ENCODE measurements at places on chromosomes 6 and 20. TPM values are rescaled to one million over a fixed set of nuclear protein-coding genes. Genes with fewer than 3 reads are reported as not detected.

Gene SLC17A2
- total RNA-seq = not detected

DNA sequence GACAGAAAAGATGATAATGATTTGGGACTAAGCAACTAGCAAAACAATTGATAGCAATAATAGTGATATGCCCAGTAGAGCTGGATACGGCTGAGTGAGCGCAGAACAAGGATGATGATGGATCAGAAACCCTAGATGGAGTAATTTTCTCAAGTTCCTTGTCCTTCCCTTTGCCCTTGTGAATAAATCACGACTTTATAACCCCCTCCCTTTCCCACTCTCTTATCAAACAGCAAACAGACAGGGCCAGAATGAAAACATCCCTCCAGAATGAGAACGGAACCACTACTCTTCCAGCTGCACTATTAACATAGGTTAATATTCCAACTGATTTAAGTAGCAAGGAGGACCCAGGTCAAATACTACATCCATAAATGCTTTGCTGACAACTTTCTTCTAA is 1.3 kb upstream of the MTFR2 start:
- H3K27ac ChIP-seq = no peak overlapping the region
- H3K4me1 ChIP-seq = no peaks in the 10 kb centered on the region
- H3K36me3 ChIP-seq = no peaks in the 10 kb centered on the region
- peak overlapping the region; percentile 67 for H3K4me3 ChIP-seq
- DNase-seq = no peak

Gene NR2E1
- total RNA-seq = not detected

Gene SCGN
- not detected for total RNA-seq

DNA sequence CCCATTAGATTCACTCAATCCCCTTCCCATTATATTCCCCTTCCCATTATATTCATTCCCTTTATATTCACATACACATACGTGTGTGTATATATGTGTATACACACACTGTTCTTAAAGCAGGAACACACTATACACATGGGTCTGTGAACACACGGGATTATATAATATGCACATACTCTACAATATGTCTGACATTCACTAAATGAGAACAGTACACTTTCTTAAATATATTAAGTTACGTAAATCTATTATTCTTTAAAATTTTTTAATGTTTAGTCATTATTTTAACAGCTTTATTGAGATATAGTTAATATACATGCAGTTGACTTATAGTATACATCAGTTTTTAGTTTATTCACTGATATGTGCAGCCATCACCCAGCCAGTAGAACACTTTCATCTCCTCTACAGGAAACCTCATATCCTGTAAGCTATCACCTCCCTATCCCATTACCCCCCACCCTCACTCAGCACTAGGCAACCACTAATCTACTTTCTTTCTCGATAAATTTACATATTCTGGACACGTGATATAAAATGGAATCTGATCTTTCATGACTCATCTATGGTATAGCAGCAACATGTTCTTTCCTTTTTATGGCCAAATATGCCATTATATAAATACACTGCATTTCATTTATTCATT is 13.9 kb upstream of the SUMO4 start:
- H3K36me3 ChIP-seq = no peaks in the 10 kb centered on the region
- DNase-seq = no peak
- no peak overlapping the region for H3K4me3 ChIP-seq
- H3K27me3 ChIP-seq = no peaks in the 10 kb centered on the region
- H3K27ac ChIP-seq = no peak overlapping the region
- no peaks in the 10 kb centered on the region for H3K4me1 ChIP-seq

- H3K36me3 ChIP-seq = no peaks in the 10 kb centered on the region
- H3K27me3 ChIP-seq = no peaks in the 10 kb centered on the region
- no peaks in the 10 kb centered on the region for H3K4me1 ChIP-seq
- no peak for DNase-seq
- H3K4me3 ChIP-seq = no peak overlapping the region
- H3K27ac ChIP-seq = peak overlapping the region; percentile 28
These were observed 86.5 kb downstream of the BANF2 start for GRCh38 chr20:17786221-17786718.
